ENCODE measurements at places on chromosomes 4 and X.
A peak's percentile ranks its signal among the peaks of the same experiment; 100 is the strongest.

DNA sequence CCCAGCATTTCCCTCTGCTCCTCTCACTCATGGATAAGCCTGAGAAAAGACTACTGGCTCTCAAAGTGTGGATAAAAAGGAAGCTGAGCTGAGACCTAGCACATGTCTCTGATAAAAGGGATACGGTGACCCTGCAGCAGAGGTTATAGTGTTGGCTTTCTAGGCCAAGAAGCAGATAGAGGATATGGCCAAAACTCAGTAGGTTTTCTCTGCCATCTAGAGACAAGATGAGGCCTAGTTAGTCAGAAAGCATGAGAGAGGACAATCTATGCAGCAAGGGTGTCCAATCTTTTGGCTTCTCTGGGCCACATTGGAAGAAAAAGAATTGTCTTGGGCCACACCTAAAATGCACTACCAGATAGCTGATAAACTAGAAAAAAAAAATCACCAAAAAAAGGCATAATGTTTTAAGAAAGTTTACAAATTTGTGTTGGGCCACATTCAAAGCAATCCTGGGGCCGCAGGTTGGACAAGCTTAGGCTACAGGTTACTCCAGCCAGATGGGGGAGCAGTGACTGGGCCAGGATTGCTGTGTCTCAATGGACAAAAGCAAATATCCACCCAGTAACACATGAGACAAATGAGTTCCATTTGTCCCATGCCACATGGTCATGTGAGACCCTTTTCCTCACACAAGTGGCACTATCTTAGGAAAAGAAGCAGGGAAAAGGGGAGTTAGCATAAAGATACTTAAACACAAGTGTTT is 411.4 kb downstream of the INPP4B start:
- DNase-seq: no peak

- DNase-seq: no peak
These were observed 3.8 kb downstream of the ZFX start for GRCh38 chrX:24153178-24153795.

- DNase-seq: no peak
These were observed 43.4 kb downstream of the C4orf51 start for GRCh38 chr4:145723336-145723735.

- no peak for DNase-seq
These were observed 46.9 kb downstream of the CCDC158 start for GRCh38 chr4:76373919-76374552.

DNA sequence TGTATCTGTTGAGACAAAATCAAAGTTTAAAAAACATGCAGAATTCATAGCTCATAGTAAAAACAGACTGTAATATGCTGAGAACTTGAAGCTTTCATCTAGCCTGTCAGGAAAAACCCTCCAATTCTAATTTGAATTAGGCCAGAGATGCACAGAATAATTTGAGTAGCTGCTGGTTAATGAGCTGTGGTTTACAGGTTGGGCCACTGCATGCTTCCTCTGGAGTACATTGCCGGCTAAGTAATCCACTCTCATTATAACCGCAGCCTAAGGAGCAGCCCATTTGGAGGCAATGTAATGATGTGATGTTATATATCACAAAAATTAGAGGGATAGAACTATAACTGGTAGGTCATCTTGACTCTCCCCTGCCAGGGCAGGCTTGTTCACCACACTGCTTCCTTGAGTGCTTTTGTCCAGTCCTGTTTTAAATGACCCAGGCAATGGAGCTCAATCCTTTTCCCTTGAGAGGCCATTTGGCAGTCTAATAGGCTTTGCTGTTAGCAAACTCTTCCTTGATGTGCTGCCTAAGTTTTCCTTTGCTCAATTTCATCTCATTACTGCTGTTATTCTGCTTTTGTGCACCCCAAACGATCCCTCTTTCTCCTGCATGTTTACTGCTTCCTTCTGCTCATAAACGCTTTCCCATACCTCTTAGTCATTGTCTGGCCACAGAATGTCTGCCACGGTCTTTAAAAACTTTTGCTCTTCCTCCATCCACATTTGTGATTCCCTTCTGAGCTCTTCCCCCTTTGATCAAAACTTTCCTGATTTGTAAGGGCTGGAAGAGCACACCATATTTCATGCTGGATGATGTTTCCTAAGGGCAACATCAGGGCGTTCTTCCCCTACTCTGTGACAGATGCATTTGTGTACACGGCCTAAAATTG is 230.9 kb downstream of the C4orf33 start:
- no peak for DNase-seq

GRCh38 chrX:136166221-136166855 is 19.0 kb downstream of the FHL1 start:
- peak; percentile 23 for DNase-seq

GRCh38 chrX:150880808-150881165 is 17.7 kb downstream of the CD99L2 start:
- no peak for DNase-seq

DNA sequence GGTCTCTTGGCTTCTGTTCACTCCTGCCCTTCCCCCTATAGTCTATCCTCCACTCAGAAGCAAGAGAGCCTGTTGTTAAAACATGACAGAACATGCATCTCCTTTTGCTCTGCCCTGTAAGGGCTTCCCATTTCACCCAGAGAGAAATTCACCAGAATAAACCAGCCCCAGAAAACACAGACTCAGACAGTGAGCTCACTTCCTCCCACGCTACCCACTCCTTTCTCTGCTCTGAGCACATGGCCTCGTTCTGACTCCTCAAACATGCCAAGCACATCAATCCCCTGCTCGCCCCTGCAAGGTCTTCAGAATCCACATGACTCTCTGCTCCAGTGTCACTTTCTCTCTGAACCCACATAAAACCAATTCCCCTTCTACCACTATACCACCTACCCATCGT is 50.4 kb downstream of the MID1 start:
- DNase-seq: no peak

DNA sequence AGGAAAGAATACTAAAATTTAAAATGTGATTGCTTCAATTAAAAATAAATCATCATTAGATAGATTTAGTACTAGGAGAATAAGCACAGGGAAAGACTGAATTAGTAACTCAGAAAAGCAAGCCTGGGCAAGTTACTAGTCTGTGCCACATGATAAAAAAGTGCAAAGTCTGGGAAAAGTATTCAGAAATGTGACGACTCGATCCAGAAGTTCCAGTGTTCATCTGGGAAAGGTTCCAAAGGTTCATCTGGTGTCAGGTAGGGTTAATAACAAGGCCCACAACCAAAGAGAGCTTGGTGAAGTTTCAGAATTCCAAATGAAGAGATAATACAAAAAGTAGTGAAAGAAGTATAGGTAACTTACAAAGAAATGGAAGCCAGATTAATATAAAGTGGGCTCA is 78.3 kb upstream of the ARSJ start:
- no peak for DNase-seq

GRCh38 chrX:44071070-44071645 is 98.0 kb upstream of the NDP start:
- no peak for DNase-seq

GRCh38 chr4:64781737-64782326 is 372.6 kb upstream of the TECRL start:
- peak; percentile 10 for DNase-seq
